Sigmoid colon (tissue), 7 donors: ENCODE measurements at places on chromosomes 5 and 9. TPM values are rescaled to one million over a fixed set of nuclear protein-coding genes. Genes with fewer than 3 reads are reported as not detected.

SPATA31C1 gene
- not detected for total RNA-seq

PRUNE2 gene
- 536 TPM for total RNA-seq

ARHGEF28 gene
- 3.7 TPM for total RNA-seq

KIF4B gene
- not detected for total RNA-seq

NR5A1 gene
- total RNA-seq: not detected

FBP1 gene
- 5.6 TPM for total RNA-seq

GADD45G gene
- 15.0 TPM for total RNA-seq

ECSCR gene
- total RNA-seq: 16.4 TPM

DNA sequence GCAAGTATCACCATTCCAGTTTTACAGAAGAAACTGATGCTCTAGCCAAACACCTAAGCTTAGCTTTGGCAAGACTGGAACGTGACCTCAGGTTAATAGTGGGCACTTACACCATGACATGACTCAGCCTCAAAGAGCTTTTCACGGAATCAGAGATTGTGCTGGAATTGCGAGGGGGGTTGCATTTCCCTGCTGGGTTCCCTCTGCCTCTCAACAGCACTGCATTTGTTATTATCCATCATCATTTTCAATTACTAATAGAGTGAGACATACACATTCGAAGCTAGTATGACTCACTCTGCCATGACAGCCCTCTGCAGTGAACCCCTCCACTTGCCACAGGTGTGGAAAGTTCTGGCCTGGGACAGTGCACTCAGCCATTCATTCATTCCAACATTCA, 8.0 kb downstream of the SPOCK1 start:
- H3K4me1 ChIP-seq: no peaks in the 10 kb centered on the region
- H3K36me3 ChIP-seq: no peaks in the 10 kb centered on the region
- no peaks in the 10 kb centered on the region for H3K27me3 ChIP-seq
- no peak overlapping the region for H3K27ac ChIP-seq
- DNase-seq: no peak
- H3K4me3 ChIP-seq: no peak overlapping the region

DNA sequence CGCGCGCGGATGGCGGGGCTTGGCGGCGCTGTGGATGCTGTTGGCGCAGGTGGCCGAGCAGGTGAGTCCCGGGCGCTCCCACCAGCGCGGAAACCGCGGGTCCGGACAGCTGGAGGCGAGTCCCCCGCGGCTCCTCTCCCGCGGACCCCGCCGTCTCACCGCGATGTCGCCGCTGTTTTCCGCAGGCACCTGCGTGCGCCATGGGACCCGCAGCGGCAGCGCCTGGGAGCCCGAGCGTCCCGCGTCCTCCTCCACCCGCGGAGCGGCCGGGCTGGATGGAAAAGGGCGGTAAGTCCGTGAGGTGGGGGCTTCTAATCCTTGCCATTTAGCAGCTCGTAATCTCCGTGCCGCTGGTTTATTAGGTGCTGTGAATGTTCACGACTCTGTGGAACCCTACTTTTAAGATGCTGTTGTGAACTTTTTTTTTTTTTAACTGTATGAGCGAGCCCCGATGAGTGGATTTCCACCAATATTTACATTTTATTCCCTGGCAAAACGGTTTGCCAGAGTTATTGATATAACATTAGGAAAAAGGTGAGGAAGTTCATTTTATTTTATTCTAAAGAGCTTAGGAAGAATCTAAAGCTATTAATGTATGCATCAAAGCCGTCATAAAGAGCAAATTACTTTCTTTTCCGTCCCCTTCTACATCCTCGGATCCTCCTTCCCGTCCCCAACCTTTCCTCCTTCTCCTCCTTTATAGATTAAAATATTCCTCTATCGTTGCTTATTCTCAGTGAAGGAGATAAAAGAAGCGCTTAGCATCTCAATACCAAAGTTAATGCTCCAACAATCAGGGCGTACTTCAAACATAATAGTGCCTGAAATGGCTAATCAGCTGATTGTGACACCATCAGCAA, 579 bp downstream of the ADAMTS16 start:
- peaks cover 20% of the 10 kb centered on the region for H3K4me1 ChIP-seq
- DNase-seq: peak; percentile 62
- H3K4me3 ChIP-seq: peak overlapping the region; percentile 17
- H3K27me3 ChIP-seq: peaks cover 22% of the 10 kb centered on the region
- H3K27ac ChIP-seq: no peak overlapping the region

DNA sequence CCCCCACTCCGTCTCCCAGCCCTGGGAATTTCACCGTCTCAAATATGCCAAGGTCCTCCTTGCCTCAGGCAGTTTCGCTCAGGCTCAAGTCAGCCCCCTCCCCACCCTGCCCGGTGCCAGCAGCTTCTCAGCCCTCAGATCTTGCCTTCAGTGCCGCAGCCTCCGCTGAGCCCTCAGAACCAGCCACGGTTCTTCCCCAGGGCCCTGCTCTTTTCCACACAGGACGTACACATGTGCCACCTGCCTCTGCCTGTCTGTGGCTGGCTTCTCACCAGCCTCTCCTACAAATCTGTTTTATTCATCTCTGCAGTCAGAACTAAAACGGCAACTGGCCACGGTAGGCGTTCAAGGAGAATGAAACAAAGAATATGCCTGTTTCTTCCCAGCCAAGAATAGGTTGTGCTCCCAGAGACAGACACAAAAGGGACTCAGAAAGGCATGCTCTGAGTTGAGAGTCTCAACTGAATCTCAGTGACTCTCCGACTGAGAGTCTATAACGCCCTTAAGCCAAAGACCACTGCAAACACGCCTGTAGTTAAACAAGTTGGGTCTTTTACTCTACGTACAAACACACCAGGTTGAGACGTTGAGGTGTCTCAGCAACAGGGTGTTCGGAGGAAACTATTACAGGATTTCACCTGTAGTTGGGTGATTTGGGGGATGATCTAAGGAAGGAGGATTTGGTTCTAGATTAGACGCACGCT, 10.6 kb upstream of the GRIN1 start:
- no peaks in the 10 kb centered on the region for H3K36me3 ChIP-seq
- H3K4me3 ChIP-seq: no peak overlapping the region
- H3K27ac ChIP-seq: peak overlapping the region; percentile 79
- H3K27me3 ChIP-seq: peaks cover 22% of the 10 kb centered on the region
- no peaks in the 10 kb centered on the region for H3K4me1 ChIP-seq

- H3K27me3 ChIP-seq: no peaks in the 10 kb centered on the region
- no peak overlapping the region for H3K27ac ChIP-seq
- H3K4me3 ChIP-seq: no peak overlapping the region
- H3K4me1 ChIP-seq: no peaks in the 10 kb centered on the region
These were observed 65.6 kb upstream of the IRX2 start for GRCh38 chr5:2817031-2817603.

DNA sequence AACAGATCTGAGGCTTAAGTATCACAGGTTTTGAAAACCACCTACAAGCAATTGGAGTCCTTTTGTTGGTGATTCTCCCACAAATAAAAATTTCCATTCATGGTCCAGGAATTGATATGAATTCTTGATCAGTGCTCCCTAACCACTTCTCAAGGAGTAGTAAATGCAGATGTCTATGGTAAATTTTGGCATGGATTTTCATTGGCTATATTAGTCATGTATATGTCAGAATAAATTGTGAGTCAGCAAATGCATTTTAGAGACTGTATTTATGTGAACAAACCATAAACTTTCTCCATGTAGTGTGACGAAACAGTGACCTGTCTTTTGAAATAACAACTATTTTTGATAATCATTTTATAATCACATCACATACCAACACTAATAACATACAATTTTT, 611.1 kb downstream of the HTR1A start:
- no peak for DNase-seq
- no peaks in the 10 kb centered on the region for H3K27me3 ChIP-seq
- no peaks in the 10 kb centered on the region for H3K36me3 ChIP-seq
- no peaks in the 10 kb centered on the region for H3K4me1 ChIP-seq
- H3K4me3 ChIP-seq: no peak overlapping the region

DNA sequence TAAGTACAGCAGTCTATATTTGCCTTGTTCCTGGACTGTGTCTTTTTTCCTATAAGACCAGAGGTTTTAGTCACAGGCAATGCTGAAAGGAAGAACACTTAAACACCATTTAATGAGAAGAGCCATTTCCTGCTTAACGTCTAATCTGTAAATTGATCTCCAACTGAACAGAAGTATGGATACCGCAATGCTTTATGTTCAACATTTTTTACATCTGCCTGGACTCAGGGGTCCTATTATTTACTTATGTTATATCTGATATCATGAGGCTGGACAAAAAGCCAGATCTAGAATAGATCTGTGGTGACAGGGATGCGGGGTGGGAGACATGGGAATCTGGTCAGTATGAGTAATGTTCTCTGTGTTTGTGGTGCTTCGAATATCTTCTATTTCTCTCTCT, 334.6 kb upstream of the MPDZ start:
- no peaks in the 10 kb centered on the region for H3K36me3 ChIP-seq
- H3K4me1 ChIP-seq: peaks cover 22% of the 10 kb centered on the region
- no peaks in the 10 kb centered on the region for H3K27me3 ChIP-seq
- no peak overlapping the region for H3K27ac ChIP-seq
- H3K4me3 ChIP-seq: no peak overlapping the region

GRCh38 chr9:36110434-36110833, 26.1 kb upstream of the GLIPR2 start:
- H3K27me3 ChIP-seq: no peaks in the 10 kb centered on the region
- no peaks in the 10 kb centered on the region for H3K4me1 ChIP-seq
- DNase-seq: no peak
- peaks cover 35% of the 10 kb centered on the region for H3K36me3 ChIP-seq

- no peaks in the 10 kb centered on the region for H3K27me3 ChIP-seq
- no peaks in the 10 kb centered on the region for H3K4me1 ChIP-seq
- no peaks in the 10 kb centered on the region for H3K36me3 ChIP-seq
- DNase-seq: no peak
These were observed 145.3 kb upstream of the RASEF start for GRCh38 chr9:83208065-83208850.

GRCh38 chr5:119897537-119898370, 268.4 kb downstream of the FAM170A start:
- H3K27me3 ChIP-seq: no peaks in the 10 kb centered on the region
- DNase-seq: no peak
- no peak overlapping the region for H3K4me3 ChIP-seq
- H3K36me3 ChIP-seq: no peaks in the 10 kb centered on the region

GRCh38 chr5:10457682-10458574, 16.2 kb downstream of the ROPN1L start:
- H3K36me3 ChIP-seq: no peaks in the 10 kb centered on the region
- no peak for DNase-seq
- no peak overlapping the region for H3K4me3 ChIP-seq
- H3K27me3 ChIP-seq: no peaks in the 10 kb centered on the region
- H3K4me1 ChIP-seq: no peaks in the 10 kb centered on the region

GRCh38 chr9:18437315-18438201, 36.4 kb upstream of the ADAMTSL1 start:
- peak overlapping the region; percentile 63 for H3K27ac ChIP-seq
- H3K4me3 ChIP-seq: peak overlapping the region; percentile 49
- H3K36me3 ChIP-seq: no peaks in the 10 kb centered on the region
- no peaks in the 10 kb centered on the region for H3K4me1 ChIP-seq
- peak; percentile 61 for DNase-seq

- H3K4me1 ChIP-seq: no peaks in the 10 kb centered on the region
- DNase-seq: no peak
- no peaks in the 10 kb centered on the region for H3K27me3 ChIP-seq
- H3K36me3 ChIP-seq: no peaks in the 10 kb centered on the region
These were observed 386.8 kb downstream of the FGF10 start for GRCh38 chr5:44002381-44002901.

DNA sequence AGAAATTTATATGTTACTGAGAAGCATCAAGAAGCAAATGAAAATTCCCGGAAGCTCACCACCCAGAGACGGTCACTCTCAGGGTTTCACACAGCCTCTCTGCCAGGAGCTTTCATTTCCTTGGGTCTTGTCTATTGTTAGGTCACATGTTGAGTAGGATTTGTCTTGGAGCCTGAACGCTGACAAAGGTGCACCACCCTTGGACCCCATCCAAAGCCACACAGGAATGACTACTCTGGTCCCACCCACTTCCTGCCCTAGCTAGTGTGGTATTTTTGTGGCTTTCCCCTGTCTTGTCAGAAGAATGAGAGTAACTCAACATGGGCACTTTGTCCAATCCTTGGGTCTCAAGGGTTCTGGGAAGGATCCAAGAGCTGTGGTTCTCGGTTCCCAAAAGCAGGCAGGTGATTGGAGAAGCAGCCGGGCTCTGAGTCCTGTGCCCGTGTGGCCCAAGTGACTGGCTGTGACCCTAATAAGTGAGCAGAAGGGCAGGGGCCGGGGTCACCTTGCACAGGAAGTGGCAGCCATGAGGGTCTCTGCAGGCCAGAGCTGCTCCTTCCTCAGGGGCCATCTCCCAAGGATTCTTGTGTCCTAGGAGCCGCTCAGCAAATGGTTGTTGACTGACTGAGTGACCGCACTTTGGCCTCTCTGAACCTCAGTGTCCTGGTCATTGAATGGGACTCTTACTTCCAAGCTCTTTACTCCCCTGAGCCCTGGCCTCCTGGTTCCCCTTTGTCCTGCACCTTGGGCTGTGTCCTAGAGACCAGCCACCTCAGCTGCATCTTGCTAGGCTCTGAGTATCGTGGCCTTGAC, 6.9 kb downstream of the FGD3 start:
- peaks cover 5% of the 10 kb centered on the region for H3K27me3 ChIP-seq
- no peaks in the 10 kb centered on the region for H3K4me1 ChIP-seq
- no peaks in the 10 kb centered on the region for H3K36me3 ChIP-seq
- no peak overlapping the region for H3K27ac ChIP-seq

- peak within 1 kb of the TSS; percentile 17 for H3K4me3 ChIP-seq
- H3K27me3 ChIP-seq: peaks cover 7% of the 10 kb centered on the region
- H3K4me1 ChIP-seq: no peaks in the 10 kb centered on the region
- DNase-seq: no peak
- H3K36me3 ChIP-seq: no peaks in the 10 kb centered on the region
- no peak within 1 kb of the TSS for H3K27ac ChIP-seq
These were observed at the start of gene PCDHGB3 for GRCh38 chr5:141369994-141370848. PCDHGB3 (plus strand) TSS chr5:141370242; CDS start chr5:141370395, 153 bp downstream.

GRCh38 chr5:133323494-133324457, 272.0 kb downstream of the HSPA4 start:
- no peaks in the 10 kb centered on the region for H3K27me3 ChIP-seq
- no peak overlapping the region for H3K27ac ChIP-seq
- no peak for DNase-seq
- H3K4me1 ChIP-seq: no peaks in the 10 kb centered on the region

DNA sequence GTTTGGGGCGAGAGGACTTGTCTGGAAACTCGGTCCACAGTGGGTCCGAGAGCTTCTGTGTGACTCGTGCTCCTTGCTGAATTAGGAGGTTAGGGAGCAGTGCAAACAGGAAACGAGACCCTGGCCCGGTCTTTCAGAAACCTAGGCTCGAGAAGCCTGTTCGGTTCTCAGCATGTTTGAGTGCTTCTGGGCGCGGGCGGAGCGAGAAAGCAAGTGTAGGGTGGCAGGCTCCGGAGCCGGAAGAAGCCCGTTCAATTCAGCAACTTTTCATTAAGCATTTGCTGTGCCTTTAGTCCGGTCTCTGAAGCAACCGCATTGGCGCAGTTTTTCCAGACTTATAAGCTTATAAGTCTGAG, 547 bp downstream of the CLTA start:
- DNase-seq: peak; percentile 72
- no peaks in the 10 kb centered on the region for H3K36me3 ChIP-seq
- peak overlapping the region; percentile 93 for H3K27ac ChIP-seq

GRCh38 chr9:13139641-13140171, 139.8 kb downstream of the MPDZ start:
- H3K27ac ChIP-seq: no peak overlapping the region
- no peak overlapping the region for H3K4me3 ChIP-seq
- peaks cover 9% of the 10 kb centered on the region for H3K36me3 ChIP-seq
- no peak for DNase-seq
- H3K27me3 ChIP-seq: no peaks in the 10 kb centered on the region
- peaks cover 24% of the 10 kb centered on the region for H3K4me1 ChIP-seq

GRCh38 chr9:113129884-113130283, 20.9 kb upstream of the SLC31A2 start:
- H3K4me3 ChIP-seq: no peak overlapping the region
- H3K4me1 ChIP-seq: no peaks in the 10 kb centered on the region
- DNase-seq: no peak

- H3K4me3 ChIP-seq: no peak overlapping the region
- no peak overlapping the region for H3K27ac ChIP-seq
- H3K27me3 ChIP-seq: no peaks in the 10 kb centered on the region
- peaks cover 53% of the 10 kb centered on the region for H3K4me1 ChIP-seq
- no peak for DNase-seq
- peaks cover 6% of the 10 kb centered on the region for H3K36me3 ChIP-seq
These were observed 11.0 kb downstream of the CAST start for GRCh38 chr5:96673127-96673526.
